AG20443 (cell line): ENCODE measurements at places on chromosomes 7 and 10.

DNA sequence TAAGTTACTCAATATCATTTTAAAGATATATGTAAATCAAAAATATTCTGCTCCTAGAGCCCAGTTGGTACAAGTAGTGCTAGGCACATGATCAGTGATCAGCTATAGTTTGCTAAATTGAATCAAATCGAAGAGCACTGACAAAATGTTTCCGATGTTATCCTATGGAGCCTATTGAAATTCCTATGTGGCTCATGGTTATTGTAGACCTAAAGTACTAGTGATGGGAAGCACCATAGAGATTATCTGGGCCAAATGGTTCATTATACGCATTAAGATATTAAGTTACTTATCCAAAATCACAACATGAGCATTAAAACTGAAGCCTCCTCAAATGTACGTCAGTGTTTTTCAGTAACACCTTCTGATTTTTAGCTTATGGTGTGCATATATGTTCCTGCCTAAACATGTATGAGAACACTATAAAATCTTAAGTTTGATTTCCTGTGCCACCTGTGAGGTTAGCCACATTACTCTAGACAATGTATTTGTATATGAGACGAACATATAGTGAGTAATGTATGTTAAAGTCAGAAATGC lies 103.2 kb downstream of the IQUB start:
- no peak for DNase-seq

GRCh38 chr10:33217854-33218253 lies 116.6 kb downstream of the NRP1 start:
- no peak for DNase-seq

DNA sequence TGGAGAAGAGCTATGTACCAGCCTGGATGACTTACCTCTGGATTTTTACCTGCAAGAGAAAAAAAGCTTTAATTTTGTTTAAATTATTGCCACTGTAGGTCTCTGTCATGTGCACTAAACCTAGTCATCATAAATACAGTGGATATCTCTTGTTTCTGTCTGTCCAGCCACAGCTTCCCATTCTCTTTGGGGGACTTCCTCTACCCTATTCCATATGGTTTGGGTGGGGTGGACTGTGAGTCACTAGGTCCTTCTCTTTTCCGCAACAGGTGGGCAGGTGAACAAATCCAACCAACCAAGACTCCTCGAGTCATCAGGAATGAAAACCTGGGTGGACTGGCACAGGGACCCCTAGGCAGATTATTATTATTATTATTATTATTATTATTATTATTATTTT lies 87.3 kb upstream of the CYTH3 start:
- DNase-seq: no peak

- no peak for DNase-seq
Measured at GRCh38 chr10:123421461-123421860, 244.7 kb upstream of the GPR26 start.

- no peak for DNase-seq
Measured at GRCh38 chr7:157916946-157917640, 580.3 kb downstream of the DNAJB6 start.

- no peak for DNase-seq
Measured at GRCh38 chr7:50594136-50594535, 28.9 kb upstream of the DDC start.

DNA sequence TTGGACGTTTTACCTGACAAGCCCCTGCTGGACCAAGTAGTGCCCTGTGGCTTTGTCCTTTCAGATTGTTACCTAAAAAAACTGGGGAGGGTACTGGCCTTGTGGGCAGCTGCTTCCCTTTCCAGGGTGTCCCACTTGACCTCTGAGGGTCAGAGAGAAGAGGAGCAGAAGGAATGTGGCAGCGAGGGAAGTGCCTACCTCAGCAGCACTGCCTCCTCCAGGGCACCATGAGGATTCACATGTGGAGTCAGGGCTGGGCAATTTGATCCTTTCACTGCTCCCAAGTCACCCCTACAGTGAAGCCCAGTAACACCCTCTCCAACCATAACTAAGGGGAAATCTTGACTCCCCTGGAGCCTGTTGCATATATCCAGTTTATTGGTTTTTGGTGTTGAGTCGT lies 64.6 kb downstream of the ITGB1 start:
- DNase-seq: no peak

DNA sequence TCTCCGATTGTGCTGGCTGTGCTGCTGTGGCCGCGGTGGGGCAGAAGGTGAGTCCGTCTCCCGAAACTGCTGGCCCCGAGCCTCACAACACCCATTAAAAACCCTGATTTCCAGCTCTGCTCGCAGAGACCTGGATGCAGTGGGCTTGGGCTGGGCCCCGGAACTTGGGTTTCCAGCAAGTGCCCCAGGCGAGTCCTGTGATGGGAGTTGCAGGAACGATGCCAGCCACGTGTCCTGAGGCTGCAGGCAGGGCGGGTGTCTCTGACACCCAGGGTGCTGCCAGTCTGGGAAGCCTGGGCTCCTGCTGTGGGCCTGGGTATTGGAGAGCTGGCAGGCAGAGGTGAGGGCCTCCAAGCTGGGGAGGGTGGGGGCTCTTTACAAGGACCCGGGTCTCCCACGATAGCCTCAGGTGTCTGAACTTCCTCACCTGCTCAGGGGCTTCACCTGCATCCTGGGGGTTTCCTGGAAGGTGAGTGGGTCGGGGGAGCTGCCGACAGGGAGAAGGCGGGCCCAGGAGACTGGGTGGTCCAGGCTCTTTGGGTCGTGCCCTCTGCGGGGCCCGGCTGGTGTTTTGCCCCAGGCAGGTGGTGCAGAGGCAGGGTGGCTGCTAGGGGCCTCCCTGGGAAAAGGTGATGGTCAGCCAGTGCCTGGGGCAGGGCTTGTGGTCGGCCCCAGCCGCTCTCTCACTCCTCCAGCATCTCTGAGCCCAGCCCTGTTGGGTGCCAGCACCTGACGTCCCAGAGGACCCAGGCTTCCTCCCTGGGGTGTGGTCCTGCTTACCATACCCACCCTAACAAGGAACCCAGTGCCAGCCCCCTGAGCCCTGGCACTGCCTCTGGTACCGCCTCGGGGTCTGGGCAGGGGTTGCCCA lies 180.3 kb downstream of the DNAJB6 start:
- no peak for DNase-seq
